A172 (cell line): ENCODE measurements at places on chromosomes 1 and 21.

DNA sequence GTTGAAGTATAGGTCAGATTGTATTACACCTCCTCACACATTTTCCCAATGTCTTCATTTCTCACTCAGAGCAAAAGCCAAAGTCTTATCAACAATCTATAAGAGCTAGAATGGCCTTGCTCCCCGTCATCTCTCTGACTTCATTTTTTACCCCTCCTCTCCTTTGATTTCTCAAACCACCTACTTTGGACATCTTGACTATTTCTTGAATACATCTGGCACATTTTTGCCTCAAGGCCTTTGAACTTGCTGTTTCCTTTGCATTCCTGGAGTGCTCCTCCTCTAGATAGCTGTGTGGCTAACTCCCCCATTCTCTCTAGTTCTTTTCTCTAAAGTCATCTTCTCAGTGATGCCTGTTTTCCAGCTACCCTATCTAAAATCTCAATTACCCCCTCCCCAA, 7.2 kb upstream of the XCL2 start:
- DNase-seq, result no peak

- peak; percentile 42 for DNase-seq
Measured at GRCh38 chr1:51768971-51769588, 109.4 kb downstream of the NRDC start.

GRCh38 chr1:205245096-205245495, 17.4 kb downstream of the TMCC2 start:
- no peak for DNase-seq

DNA sequence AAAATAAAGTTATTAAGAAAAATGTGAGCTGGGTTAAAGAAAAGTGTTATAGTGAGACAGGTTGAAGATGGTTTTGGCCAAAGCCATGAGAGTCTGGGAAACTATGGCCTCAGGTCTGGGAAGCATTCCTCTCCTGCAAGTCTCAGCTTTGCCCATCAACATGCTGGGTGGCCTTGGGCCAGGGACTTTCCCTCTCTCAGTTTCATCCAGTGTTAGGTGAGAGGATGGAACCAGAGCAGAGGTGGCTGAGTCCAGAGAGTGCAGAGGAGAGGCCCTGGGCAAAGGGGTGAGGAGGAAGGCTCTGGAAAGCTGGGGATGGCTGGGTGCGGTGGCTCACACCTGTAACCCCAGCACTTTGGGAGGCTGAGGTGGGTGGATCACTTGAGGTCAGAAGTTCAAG, 10.5 kb downstream of the PADI2 start:
- DNase-seq, result no peak

DNA sequence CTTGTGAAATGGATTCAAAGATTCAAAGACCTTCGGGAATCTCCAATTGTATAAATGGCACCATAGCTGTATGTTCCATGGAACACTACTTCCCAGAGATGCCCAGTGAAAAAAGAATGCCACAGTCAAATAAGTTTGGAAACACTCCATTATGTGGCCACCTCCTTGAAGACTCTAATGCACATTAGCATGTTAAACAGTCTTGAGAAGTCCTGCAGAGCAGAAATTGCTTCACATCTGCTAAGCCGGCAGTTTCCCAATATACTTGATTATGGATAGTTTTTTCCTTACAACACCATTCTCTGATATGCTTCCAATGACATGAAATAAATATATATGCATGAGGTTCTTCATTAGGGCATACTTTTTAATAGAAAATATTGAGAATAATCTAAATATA, 12.7 kb upstream of the SELE start:
- DNase-seq, result no peak

DNA sequence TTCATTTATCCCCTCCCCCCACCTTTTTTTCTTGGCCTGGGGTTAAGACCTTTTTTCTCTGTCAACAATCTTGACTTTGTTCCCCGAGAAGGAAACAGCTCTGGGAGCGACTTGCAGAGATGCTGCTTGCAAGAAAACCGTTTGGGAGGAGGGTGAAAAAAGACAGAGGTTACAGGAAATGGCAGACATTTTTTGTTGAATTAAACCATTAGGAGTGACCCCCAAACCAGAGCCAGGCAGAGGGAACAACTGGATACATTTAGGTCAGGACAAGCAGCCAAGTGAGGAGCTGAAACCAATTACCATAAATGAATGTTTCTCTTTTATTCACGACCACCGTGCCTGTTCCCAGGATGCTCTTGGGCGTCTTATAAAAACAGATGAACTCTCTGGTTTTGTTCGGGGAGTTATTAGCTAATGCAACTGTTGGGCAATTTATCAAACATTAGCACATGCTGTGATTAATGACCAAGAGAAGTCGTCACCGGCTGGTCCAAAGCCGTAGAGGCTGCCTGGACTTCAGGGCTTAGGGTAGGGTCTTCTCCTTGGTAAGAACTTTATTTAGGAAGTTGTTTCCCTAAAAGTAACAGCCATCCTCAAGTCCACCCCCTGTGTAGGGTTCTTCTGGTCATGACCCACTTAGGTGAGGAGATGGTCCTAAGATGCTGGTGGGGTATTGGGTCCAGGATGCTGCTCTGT, 141.0 kb downstream of the FOXD2 start:
- no peak for DNase-seq

DNA sequence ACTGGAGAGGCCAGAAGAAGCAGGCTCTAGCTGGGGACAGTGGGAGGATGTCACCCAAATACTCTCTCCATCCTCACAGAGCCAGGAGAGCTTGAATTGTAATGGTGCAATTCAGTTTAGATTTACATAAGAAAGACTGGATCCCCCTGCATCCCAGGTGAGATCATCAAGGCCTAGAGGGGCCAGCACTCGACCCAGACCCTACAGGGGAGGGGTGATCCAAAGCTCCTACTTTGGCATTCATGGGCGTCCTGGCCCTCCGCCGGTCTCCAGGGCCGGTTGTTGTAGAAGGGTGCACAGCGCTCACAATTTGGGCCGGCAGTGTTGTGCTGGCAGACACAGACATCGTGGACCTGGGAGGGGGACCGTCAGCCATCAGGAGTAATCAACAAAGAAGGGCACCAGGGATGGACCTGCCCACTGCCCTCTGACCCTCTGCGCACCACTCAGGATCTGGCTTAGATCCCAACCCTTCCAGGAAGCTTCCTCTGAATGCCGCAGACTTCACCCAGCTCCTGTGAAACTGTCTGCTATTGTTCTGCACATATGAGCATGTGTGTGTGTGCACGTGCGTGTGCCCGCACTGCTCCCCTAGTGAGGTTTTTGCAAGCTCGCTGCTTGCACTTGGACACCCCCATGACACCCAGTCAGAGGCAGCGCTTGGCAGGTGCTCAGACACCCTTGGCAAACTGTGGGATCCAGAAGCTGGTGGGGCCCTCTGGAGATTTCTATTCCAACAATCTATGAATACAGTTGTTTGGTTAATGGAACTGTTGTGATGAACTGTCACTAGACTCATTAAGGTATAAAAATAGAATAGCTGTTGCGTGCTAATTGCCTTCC, 21.6 kb downstream of the LAMB3 start:
- no peak for DNase-seq

DNA sequence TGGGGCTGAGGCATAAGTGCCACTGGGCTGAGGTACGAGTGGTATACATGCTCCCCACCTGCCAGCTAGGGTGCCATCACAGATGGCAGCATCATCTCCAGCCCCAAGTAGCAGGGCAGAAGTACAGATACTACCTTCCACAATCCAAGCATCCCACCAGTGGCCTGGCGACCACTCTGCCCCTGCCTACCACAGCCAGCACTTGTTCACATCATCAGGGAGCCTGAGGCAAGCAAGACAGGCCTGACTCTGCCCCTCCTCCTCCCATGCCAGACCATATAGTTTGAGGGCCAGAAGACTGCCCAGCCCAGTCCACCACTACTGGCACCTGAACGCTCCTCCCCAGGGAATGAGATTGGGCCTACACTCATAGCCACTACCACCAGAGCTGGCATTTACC, 84.6 kb downstream of the SPATA6 start:
- DNase-seq, result no peak

DNA sequence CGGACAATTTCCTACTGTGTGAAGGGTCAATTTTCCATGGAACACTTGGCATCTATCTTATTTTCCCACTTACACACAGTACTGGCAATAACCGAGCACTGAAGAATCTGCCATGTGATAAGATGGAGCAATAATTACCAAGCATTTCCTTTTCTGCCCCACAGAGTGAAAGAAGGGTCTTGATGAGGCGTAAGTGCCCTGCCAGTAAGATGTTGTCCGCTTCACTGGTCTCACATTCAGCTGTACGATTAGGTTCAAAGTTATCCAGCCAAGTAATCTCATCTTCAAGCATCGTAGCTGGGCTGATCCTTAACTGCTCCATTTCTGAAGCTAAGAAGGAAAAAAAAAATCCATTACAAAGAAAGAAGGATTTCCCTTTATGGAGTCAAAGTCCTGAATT, 67.8 kb downstream of the PCSK9 start:
- no peak for DNase-seq

DNA sequence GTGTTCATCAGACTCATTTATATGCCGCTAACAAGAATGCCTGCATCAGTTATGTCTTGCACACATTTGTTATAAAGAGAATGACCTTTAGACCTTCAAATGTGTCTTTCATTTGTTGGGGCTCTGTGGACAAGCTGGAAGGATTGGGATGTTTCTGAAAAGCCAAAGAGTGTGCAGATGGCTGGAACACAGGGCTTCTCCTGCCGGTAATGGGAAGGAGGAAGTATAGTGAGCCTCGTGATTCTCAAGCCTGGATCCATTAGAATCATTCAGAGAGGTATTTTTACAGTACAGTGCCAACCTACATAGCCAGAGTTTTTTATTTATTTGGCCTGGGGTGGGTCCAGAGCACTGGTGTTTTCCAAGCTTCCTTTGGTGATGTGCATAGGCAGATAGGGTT, 40.6 kb upstream of the ATP1A1 start:
- DNase-seq, result no peak

GRCh38 chr1:199700551-199700950, 327.0 kb upstream of the NR5A2 start:
- peak; percentile 38 for DNase-seq

- peak; percentile 96 for DNase-seq
Measured at GRCh38 chr1:198577444-198577843, 37.0 kb upstream of the ATP6V1G3 start.

- DNase-seq, result no peak
Measured at GRCh38 chr1:53155534-53155933, 13.1 kb upstream of the SLC1A7 start.

GRCh38 chr1:40425198-40425597, 25.1 kb upstream of the ZFP69B start:
- DNase-seq, result no peak

GRCh38 chr1:71019233-71019969, 28.2 kb downstream of the PTGER3 start:
- DNase-seq, result no peak

GRCh38 chr1:209755926-209756614, at the start of gene TRAF3IP3:
TRAF3IP3 (plus strand) TSS chr1:209756053; CDS start chr1:209760040, 3,987 bp downstream.
- no peak for DNase-seq

DNA sequence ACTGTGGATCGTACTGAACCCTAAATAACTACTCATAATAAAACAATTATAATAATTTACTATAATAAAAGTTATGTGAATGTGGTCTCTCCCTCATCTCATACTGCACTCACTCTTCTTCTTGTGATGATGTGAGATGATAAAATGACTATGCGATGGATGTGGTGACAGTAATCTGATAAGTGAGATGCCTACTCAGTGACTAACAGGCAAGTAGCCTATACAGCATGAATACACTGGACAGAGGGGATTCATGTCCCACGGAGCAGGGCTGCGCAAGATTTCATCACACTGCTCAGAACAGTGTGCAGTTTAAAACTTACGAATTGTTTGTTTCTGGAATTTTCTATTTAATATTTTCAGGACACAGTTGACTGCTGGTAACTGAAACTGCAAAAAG, 304.0 kb downstream of the DUSP10 start:
- DNase-seq, result peak; percentile 90

GRCh38 chr1:24373044-24373443, 40.5 kb downstream of the STPG1 start:
- no peak for DNase-seq

DNA sequence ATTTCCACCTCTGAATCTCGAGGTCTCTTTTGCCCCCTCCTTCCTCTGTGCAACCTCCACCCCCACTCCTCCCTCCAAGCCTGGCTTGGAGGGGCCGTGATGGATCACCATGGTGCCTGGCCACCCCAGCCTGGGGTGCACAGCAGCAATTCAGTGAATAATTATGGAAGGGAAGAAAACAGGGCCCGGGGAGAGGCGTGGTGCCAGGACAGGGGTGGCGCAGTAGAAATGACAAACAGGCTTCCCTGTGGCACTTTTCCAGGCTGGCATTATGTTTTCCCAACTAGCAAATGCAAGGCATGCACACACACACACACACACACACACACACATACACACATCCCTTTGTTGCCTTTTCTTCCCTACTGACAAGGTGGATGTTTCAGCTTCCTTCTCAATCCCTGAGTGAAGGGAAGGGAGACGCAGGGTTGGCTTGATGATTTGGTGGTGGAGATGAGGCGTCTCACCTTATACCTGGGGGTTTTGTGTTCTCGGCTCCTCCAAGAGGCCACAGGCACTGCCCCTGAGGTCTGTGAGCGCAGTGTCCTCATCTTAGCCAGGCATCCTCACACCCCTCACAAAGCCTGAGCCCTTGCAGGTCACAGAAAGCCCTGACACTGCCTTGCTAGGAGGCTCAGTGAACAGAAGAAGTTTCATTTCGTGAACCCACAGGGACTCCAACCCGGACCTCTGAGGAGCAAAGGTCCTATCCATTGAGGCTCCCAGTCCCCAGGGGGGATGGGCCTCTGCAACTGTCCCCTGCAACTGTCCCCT, 215.8 kb downstream of the MATN1 start:
- no peak for DNase-seq

- DNase-seq, result peak; percentile 38
Measured at GRCh38 chr21:39776589-39776988, 31.6 kb downstream of the IGSF5 start.

- no peak for DNase-seq
Measured at GRCh38 chr21:46160657-46160906, 5.2 kb upstream of the FTCD start.

DNA sequence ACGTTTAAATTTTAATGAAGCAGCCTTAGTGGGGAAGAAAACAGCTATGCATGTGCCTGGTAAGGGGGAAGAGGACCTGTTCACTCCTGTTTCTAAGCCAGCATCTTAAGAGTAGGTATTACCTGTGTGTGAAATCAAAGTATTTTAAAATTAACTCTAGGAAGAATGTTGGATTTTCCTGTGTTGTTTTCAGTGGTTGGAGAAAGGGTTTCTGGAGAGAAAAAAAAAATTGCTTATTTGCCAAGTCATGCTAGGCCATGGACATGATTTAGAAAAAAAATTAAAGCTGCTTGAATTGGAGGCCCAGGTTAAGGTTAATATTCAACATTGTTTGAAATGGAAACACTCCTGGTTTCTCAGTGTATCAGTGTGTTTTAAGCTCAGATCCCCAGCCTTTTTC, 42.9 kb upstream of the DNAJC6 start:
- DNase-seq, result no peak

- no peak for DNase-seq
Measured at GRCh38 chr1:237269938-237270337, 228.0 kb downstream of the RYR2 start.

- DNase-seq, result no peak
Measured at GRCh38 chr1:71428029-71428428, 347.2 kb upstream of the ZRANB2 start.
